ENCODE measurements at places on chromosomes 1 and 21.

DNA sequence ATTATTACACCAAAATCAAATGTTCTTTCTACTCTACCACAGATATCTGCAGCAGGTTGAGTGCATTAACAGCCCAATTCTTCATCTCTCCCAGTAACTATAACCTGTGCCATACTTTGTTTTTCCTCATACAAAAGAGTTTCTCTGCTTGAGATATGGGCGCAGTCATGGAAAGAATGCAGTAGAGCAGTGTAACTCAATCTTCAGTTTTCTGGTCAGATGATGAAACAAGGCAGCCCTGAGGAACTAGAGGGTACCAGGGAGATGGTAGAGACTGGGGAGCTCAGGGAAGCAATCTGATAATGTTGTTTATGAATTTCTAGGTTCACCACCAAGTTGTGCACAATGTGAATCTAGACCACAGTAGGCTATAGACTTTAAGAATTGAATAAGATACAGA, 39.6 kb downstream of the ASPM start:
- DNase-seq = no peak

DNA sequence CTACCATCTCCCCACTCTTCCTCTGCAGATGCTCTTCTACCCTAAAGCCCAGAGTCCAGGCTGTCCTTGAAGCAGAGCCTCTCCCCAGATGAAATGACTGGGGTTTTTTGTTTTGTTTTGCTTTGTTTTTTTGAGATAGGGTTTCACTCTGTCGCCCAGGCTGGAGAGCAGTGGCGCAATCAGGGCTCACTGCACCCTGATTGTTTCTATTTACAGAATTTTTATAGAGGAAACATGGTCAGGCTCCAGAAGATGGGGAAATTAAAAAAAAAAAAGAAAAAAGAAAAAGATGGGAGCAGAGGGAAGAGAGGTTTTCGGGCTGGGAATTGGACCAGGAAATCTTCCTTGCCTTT, 43.7 kb upstream of the ZNF281 start:
- DNase-seq = no peak

DNA sequence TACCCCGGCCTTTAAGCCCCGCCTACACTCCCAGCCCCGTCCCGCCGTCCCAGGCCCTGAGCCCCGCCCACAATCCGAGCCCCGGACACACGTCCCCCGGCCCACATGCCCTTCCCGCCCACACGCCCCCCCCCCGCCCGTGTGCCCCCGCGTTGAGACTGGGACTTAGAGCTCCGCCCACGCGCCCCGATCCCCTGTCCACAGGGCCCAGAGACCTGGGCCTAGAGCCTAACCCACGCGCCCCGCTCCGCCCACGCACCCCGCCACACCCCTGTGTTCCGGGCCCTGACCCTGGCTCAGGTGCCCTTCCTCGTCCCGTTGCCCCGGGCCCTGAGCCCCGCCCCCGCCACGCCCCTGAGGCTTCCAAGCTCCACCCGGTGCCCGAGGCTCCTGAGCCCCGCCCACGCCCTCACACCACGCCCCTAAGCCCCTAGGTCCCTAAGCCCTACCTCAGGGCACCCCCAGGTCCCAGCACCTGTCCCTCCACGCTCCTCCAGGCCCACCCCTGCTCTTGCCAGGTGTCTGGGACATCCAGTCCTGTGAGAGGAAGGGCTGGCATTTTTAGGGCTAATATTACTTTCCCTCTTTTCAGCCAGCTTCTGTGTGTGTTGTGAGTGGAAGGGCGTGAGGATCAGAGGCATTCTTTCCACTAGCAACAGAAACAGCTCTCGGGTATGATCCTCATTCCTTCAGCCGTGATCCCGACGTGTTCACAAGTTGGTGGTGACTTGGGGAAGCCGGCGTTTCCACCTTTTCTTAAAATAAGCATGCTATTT, 552 bp upstream of the GPR157 start:
- DNase-seq = peak; percentile 68

DNA sequence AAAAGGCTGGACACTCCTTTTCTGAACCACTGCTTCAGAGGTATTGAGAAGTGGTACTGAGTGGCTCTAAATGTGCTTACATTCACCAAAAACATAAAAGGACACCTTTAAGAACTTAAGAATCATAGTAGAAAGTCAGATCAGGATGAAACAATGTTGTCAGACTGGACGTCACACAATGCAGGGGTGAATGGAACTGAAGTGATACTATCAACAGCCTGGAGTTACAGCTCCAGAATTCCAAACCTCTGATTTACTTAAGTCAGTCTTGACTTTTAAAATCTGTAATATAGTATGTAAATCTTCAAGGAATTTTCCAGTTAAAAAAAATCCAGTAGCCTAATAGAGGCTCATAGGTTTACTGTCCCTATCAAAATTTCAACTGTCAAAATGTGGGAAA, 19.3 kb downstream of the ELK4 start:
- no peak for DNase-seq

DNA sequence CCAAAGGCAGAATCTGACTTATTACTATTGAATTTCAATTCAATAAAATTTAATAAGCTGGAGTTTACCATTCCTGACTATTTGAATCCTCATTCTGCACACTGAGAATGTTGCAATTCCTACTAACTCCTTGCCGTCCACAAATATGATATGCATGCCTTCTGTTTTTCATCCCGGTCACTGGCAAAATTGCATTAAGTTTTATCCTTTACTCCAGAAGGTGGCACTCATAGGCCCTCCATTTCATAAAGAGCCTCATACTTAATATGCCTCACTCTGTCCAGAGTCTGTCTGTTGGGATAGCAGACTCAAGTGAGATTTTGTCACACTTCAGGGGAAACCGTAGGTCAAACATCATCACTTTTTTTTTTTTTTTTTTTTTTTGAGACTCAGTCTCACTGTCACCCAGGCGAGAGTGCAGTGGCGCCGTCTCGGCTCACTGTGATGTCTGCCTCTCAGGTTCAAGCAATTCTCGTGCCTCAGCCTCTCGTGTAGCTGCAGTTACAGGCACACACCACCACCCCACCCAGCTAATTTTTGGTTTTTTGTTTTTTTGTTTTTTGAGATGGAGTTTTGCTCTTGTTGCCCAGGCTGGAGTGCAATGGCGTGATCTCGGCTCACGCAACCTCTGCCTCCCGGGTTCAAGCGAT, 27.3 kb downstream of the F11R start:
- DNase-seq = no peak

DNA sequence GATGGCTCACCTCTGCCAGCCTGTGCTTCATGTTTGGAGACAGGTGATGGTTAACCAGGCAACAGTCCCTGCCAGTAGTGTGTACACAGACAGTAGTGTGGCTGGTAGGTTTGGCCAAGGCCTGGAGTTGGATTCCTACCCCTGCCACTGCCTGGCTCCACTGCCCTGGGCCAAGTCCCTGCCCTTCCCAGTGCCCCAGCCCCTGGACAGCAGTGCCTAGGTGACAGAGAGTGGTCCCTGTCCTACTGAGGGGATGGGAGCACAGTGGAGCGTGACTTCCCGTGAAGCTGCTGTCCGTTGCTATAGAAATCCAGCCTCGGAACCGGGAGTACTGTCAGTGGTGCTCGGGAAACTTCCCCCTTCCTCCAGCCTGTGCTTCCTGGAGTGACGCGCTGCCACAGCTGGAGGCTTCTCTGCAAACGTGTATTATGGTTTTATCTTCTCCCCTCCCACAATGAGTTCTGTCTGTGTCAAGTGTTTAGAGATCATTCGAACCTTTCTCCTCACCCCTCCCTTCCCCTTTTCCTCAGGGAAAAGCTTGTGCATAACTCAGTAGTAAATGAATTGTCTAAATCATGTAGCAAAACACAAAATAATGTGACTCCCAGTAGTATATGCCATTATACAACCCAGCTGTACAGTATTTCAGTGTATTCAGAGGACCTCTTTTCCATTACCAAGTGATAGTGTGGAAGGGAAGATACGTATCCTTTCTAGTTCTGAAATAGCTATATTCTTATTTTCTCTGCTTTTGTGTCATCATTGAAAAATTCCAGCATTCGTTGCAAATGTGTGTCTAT, 73.4 kb downstream of the GALNT2 start:
- no peak for DNase-seq

DNA sequence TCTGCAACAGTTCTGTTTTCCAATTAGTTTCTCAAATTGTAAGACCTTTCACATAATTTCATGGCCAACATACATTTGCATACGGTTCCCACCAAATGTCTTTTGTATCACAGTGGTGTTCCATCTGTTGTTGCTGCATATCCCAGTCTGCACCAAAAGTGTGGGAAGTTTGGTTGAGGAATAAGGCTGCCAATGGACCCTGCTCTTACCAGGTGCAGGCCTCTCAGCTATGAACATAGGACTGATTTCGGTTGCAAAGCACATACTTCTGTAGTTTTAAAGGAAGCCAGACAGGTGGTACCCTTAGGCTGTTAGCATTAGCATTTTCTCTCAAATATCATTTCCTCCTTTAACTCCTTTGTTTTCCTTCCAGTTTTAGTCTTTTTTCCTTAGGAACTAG, 33.8 kb downstream of the ADGRL4 start:
- no peak for DNase-seq

- DNase-seq = no peak
These were observed 121.8 kb downstream of the SYF2 start for GRCh38 chr1:25110485-25110884.

- no peak for DNase-seq
These were observed 3.3 kb upstream of the IL23R start for GRCh38 chr1:67162954-67163353.

GRCh38 chr1:54804471-54805132, 3.5 kb upstream of the TTC22 start:
- DNase-seq = no peak

GRCh38 chr1:50197216-50197615, 88.5 kb downstream of the ELAVL4 start:
- DNase-seq = no peak

DNA sequence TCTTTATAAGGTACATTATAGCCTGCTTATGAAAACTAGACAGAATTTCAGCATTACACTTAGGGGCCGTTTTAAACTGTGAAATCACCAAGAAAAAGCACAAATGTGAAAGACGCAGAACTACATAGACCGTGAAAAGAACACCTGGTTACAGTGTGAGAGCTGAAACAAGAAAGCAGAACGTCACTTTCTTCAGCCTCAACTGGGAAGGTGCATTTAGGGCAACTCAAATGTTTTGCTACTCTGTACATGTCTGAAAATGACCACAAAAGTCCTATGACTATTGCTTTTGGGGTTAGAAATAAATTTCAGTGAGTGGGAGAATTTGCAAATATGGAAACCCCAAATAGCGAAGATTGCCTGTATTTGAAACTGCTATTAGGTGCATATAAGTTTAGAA, 268.7 kb downstream of the OLFM3 start:
- DNase-seq = no peak

- no peak for DNase-seq
These were observed 39.5 kb downstream of the GATAD2B start for GRCh38 chr1:153883223-153883622.

GRCh38 chr1:239897458-239897857, 194.2 kb upstream of the FMN2 start:
- no peak for DNase-seq

DNA sequence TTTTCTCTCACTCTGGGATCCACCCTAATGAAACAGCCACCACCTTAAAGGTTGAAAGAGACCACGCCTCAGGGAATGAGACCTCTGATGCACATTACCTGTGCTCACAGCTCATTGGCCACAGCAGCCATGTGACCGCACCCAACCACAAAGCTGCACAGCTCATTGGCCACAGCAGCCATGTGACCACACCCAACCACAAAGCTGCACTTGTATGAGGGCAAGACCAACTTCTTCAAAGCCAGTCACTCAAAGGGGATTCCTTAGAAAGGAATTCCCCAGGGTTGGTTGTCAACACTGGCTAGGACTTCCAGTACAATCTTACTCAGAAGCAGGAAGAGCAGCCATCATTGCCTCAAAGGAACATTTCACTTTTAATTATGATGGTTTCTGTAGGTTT, 43.6 kb upstream of the PDE9A start:
- DNase-seq = no peak

DNA sequence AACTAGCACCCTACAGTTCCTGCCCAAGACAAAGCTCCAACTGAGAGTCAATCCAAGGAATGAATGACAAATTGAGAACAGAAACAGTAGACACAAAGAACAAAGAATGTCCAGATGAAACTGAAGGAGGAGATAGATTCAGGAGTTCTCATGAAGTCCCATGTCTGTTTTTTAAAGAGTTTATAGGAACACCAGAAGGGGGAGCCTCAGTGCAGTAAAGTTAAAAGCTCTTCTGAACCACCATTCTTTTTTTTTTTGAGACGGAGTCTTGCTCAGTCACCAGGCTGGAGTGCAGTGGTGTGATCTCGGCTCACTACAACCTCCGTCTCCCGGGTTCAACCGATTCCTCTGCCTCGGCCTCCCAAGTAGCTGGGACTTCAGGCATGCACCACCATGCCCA, 323.6 kb downstream of the MRPL39 start:
- DNase-seq = no peak

GRCh38 chr1:107344836-107345235, 204.0 kb downstream of the NTNG1 start:
- DNase-seq = no peak

- DNase-seq = peak; percentile 57
These were observed 57.5 kb downstream of the MAP3K7CL start for GRCh38 chr21:29187944-29188343.

GRCh38 chr1:183097438-183098051, 74.3 kb downstream of the LAMC1 start:
- DNase-seq = no peak

GRCh38 chr1:81053826-81054225, 746.9 kb upstream of the ADGRL2 start:
- DNase-seq = no peak

- no peak for DNase-seq
These were observed 4.5 kb upstream of the ZZZ3 start for GRCh38 chr1:77686796-77687518.

DNA sequence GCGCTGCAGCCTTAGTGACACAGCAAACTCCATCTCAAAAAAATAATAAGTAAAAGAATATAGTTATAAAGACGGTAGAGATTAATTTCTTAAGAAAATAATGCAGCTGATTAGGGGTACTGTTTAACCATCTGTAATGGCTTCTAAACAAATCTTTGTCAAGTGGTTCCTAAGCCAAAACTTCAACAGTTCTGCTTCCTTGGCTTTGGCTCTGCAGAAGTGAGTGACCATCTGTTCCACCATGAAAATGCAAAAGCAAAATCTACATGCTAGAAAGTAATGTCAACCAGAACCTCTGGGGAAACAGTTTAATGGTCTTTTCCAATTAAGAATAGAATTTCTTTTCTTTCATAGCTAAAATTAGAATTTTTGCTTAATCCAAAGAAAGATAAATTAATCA, 8.3 kb upstream of the SH2D5 start:
- DNase-seq = peak; percentile 47

DNA sequence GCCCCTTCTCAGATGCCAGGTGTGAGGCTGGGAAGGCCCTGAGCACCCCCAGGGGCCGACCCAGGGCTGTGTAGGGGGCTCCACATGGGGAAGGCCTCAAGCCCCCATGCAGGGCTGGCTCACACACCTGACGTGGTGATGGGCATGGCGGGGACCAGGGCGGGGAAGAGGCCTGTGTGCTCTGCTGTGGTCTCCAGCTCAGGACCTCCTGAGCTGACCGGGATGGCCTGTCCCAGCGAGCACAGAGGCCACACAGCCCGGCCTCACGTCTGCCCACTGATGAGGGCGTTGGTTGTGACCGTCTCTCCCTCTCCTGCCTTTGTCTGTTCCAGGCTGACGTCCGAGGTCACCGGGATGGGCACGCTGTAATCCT, 40.2 kb upstream of the COL6A1 start:
- DNase-seq = no peak

All from cerebellar cortex (tissue), 1 donor.